ENCODE measurements at places on chromosomes 2 and 18.

DNA sequence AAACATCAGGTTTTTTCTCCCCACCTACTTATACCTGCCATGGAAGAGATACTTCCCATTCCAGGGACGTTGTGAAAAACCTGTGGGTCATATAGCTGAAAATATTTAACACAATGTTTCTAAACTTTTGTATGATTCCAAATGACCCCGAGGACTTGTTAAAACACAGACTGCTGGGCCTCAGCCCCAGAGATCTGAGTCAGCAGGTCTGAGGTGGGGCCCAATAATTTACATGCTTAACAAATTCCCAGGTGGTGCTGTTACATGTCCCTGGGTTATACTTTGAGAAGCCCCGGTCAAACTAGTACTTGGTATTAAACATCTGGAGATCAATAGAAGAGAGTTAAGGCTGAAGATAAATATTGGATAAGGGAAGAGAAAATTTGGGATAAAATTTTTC lies 71.4 kb upstream of the FRZB start:
- DNase-seq, result no peak

DNA sequence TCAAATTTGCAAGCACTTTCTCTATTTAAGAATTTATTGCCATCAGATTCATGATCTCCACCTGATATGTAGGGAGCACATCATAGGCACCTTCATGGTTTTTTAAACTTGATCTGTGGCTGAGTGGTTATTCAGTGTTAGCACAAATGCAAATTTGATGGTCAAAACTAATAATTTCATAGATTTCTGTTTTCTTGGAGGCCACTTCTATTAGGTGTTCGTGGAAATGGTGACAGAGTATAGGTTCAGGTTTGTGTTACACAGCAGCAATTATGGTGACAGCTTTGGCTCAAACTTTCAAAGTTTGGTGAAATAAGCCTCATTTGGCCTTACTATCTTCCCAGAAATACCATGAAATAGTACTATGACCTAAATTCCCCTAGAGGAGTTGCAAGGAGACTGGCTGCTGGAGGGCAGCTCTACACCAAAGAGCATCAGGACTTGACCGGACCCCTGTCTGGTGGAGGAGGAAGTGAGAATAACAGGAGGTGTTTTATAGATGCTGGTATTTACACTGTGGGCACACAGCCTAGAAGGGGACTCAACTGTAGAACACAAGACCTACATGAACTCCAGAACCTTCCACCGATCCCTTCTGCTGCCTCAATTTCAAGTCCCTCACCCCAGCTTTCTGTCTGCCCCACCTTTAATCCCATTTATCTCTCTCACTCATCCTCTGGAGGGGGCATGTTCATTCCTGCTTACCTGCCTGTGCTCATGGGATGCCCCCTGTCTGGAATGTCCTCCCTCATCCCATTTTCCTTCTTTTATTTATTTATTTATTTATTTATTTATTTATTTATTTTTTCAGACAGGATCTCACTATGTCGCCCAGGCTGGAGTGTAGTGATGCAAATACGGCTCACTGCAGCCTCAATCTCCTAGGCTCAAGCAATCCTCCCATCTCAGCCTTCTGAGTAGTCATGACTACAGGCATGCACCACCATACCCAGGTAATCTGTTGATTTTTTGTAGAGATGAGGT lies 132.9 kb upstream of the SIX2 start:
- DNase-seq, result no peak

DNA sequence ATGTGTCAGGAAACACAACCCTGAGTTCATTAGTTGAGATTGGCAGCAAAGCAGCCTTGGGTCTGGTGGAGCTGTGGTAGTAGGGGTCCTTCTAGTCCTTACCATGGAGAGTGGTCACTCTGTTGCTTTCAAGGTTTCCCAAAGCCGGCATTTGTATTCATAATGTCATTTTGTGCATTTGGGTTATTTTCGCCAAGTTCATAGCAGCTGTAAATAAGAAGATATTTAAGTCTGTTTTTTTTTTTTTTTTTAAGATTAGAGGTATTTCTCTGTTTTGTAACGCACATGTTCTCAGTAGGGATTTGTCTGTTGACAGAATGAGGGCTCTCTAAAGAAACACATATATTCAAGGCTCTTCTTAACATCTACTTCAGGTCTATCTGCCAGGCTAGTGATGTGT lies 114.1 kb downstream of the PRPF40A start:
- no peak for DNase-seq

DNA sequence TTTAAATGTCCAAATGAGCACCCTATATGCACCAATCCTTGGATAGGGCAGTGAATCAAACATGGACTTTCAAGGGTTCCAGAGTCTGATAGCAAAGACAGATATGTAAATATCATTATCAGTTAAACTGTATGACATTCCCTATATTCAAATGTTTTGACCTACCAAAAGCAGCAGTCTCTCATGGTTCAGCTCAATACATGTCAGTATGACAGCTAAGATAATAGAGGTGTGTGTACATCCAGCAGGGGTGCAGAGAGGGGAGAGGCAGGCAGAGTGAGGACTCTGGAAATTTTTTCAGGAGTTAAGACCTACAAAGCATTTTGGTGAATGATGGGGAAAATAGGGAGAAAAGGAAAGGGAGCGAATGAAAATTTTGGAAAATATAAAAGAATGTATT lies 106.3 kb downstream of the MYO3B start:
- DNase-seq, result no peak

DNA sequence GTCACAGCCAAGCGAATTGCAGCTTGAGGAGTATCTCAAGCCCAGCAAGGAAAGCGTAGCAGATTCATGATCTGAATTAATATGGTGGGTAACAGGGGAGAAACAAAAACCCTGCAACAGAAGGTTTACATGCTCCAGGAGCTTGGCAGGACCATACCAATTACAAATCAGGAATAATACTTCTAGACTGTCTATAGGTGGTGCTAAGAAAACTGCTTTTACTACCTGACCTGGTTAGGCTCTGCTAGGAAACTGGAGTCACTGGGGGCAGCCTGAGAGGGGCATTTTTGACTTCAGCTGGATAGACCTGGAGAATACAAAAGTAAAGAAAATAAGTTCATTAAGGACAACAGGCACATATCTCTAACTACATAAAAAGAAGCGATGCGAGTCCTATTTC lies 24.6 kb upstream of the SPOPL start:
- no peak for DNase-seq

DNA sequence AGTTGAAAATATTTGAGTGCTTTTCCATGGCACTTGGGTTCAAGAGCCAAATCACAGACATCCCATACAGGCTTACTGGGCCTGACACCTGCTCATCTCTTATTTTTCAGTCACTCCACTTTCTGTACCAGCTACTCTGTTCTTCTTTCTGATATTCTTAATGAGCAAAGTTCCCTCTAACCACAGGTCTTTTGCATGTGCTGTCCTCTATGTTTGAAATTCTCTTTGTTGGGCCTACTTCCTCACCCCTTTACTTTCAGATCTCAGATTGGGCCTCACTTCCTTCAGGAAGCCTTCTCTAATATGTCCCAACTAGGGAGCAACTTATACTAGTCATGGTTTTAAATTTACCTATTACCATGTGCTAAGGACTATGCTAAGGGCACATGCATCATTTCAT lies 81.8 kb upstream of the RBMS1 start:
- DNase-seq, result no peak

- no peak for DNase-seq
Measured at GRCh38 chr18:21686282-21687105, 18.1 kb downstream of the ABHD3 start.

DNA sequence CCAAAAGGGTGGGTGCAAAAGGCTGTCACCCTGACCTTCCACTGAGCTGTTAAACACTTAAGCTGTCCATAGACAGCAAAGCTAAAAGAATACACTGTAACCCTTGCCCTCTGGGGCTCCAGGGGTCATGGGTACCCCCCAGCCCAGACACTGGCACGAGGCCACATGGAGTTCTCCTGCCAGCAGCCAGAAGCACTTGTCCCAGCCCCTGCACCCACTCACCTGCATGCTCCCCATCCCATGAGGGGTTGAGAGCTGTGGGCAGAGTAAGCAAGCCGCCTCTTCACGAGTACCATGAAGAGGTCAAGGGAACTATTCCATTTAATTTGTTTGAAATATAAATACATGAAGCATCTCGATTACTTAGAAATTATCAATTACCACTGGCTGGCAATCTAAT lies 867.1 kb upstream of the ZEB2 start:
- no peak for DNase-seq

DNA sequence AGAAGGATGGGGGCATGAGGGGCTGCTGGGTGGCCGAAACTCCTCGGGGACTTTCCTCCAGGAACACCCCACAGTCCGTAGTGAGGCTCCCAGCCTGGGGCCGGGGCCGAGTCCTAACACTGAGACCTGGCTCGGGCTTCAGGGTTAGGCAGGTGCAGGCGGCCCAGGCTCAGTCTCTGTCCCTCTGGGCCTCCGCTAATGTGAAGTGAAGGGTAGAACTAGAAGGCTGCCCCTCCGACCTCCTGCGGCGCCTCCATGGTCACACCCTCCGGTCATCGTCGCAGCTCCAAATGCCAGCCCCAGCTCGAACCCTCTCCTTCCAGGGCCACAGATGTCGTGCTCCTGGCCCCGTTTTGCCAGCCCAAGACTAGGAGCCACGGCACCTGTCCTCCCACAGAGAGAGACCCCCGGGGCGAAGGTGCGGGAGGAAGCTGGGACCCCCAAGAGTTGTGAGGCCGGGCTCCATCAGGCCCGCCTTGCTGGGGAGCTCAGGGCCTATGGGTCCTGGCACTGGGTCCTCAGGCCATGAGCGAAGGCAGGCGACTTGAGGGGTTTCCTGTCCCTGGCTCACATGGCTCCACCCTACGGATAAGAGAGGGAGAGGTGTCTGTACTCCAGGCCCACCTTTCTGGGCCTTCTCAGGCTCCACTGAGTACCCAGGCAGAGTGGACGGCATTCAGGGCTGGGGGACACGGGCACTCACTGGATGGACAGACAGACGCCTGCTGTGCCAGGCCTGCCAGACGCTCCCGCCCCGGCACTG lies 797 bp downstream of the ANO7 start:
- DNase-seq, result no peak

DNA sequence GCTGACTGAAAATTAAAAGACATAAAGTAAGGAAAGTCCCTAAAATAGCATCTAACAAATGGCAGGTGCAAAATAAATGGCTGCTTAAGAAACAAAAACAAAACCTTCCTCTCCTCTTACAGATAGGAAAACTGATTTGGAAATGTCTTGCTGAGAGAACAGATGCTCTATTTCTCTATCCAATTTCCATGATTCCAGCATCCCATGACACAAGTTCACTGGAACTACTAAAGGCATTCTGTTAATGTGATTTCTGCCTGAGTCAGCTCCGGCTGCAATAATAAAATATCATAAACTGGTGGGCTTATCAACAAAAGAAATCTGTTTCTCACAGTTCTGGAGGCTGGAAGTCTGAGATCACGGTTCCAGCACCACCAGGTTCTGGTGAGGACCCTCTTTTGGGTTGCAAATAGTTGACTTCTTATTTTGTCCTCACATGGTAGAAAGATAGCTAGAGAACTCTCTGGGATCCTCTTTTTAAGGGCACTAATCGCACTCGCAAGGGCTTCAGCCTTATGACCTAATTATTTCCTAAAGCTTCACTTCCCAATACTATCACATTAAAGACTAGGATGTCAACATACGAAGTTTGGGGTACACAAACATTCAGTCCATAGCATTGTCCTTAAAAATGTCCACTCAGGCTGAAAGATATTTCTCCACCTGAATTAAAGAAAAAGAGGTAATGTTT lies 78.2 kb upstream of the GALNT3 start:
- DNase-seq, result peak; percentile 40

- no peak for DNase-seq
Measured at GRCh38 chr18:62536005-62536404, 13.2 kb downstream of the ZCCHC2 start.

GRCh38 chr18:61047794-61048193 lies 285.4 kb upstream of the CDH20 start:
- DNase-seq, result no peak

GRCh38 chr2:95062242-95063085 lies 37.0 kb downstream of the MAL start:
- DNase-seq, result no peak

DNA sequence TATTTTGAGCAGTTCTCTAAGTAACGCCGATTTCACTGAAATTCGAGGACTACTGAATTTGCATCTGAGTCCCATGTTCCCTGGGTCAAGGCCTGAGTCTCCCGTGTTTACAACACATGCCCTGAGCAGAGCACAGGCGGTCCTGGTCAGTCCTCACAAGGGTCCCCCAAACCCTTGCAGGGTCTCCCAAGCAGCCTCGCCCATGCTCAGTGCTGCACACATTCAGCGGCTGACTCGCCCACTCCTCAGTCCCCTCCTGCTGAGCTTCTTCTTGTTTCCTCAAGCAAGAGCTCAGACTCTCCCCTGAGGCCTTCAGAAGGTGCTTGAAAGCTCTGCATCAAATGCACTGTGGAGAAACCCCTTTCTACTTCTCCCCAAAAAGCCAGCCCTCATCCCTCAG lies 114.6 kb downstream of the INHBB start:
- no peak for DNase-seq

- no peak for DNase-seq
Measured at GRCh38 chr2:30664761-30665358, 142.4 kb downstream of the CAPN13 start.

- no peak for DNase-seq
Measured at GRCh38 chr18:23291456-23292205, 156.3 kb downstream of the CABLES1 start.

DNA sequence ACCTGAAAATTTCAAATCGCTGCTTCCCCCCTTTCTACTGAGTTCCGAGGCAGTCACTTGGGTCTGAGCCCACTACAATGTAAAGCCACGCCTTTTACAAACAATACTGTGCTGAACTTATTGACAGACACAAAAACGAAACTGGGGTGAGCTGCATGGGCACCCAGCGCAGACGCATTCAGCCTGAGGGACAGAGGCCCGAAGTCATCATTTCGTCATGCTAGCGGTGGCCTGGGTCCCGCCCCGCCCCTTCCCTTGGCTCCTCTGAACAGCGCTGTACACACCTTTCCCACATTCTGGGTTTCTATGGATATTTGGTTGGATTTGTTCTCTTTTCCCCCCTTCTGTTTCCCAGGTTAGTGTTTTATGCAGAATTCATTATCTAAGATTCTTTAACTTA lies 71.7 kb downstream of the EIPR1 start:
- no peak for DNase-seq

DNA sequence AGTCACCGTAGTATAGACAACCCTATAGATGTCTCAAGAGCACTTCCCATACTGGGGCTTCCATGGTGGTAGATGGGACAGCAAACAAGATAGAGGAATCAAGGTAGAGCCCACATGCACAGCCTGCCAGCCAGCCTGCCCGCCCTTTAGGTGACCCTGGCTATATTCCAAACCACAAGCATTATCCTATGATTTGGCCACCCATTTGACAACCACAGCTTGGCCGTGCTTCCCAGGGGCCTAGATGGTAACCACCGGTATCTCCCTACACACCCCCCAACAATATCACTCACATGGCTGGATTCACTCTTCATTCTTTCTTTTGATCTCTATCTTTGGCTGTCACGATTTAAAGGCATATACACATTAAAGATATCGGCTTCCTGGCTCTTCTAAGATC lies 85.3 kb downstream of the CDK15 start:
- DNase-seq, result no peak

GRCh38 chr2:66984864-66985263 lies 412.3 kb upstream of the ETAA1 start:
- DNase-seq, result no peak

All from Ammon's horn (tissue), 1 donor.